ENCODE measurements at places on chromosomes 3 and 15.

GRCh38 chr15:38541026-38541425, 23.6 kb downstream of the RASGRP1 start:
- DNase-seq: no peak

DNA sequence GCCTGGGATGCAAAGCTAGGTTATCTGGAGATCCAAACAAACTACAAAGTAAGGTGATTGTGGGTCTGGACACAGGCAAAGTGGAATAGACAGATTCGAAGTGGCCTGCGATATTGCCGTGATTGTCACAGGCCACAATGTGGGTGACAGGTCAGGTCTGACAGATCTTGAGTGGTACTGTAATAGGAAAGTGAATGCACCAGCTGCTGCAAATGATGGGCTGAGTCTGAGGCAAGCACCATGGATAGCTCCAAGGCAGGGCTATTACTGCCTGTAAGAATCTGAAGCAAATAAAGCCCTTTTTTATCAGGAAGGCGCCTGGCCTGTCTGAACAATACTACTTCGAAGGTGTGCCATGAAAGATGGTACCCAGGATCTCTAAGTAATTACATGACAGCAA, 10.0 kb downstream of the ARMC8 start:
- DNase-seq: peak; percentile 82

DNA sequence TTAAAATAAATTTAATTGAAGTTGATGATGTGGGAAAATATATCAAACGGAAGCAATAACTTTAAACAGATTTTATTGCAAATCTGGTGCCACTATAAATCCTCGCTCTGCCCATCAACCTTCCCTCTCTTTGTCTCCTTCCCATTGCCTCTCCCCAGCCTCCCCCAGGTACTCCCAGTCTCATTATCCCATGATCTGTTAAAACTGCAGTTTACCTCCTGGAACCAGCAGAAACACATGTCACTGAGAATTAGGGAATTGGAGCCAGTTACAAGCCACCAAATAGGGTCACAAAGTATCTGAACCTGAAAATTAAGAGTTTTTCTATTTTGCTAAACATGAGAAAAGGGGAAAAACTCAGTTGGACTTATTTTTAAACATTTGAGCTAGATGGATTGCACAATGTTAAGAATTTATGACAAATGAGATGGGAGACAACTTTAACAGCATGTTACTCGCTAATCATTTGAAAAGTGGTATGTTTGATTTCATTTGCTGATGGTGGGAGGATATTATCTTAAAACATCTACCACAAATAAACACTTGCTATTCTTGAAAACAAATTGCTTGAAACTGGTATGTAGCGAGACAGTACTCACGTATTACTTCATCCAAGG, 2.4 kb downstream of the PLCH1 start:
- no peak for DNase-seq

- DNase-seq: no peak
Measured at GRCh38 chr3:164465172-164465571, 613.1 kb downstream of the SI start.

GRCh38 chr3:168249205-168249549, 153.5 kb upstream of the GOLIM4 start:
- peak; percentile 37 for DNase-seq

- DNase-seq: no peak
Measured at GRCh38 chr3:126517291-126517951, at the start of gene UROC1. UROC1 (minus strand) TSS chr3:126517773; CDS start chr3:126517719, 54 bp downstream.

DNA sequence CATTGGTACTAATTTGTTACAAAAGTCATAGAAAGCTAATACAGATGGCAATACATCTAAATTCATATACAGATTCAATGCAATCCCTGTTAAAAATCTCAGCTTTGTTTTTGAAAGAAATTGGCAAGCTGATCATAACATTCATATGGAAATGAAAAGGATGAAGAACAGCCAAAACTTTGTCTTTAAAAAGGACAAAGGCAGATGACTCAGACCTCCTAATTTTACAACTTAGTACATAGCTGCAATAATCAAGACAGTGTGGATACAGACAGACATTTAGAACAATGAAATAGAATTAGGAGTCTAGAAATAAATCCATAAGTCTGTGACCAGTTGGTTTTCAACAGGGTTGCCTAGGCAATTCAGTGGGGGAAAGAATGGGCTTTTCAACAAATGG, 63.3 kb downstream of the AQP9 start:
- DNase-seq: no peak

- DNase-seq: no peak
Measured at GRCh38 chr3:170753421-170754310, 116.3 kb downstream of the RPL22L1 start.

DNA sequence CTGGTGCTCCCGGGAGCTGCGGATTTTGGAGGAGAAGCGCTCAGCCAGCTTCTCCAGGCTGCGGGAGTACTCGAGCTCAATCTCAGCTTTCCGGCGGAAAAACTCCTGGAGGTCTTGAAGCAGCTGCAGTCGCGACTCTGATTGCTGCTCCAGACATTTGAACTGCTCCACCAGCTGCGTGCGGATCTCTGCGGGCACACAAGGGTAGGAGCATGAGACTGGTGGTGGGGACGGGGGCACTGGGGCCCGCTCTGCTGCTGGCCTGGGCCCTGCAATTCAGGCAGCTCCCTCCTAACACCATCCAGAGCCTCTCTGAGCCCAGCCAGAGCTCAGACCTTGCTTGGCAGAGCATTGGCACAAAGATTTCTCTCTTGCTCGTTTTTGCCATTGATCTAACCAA, 124.7 kb downstream of the SRGAP3 start:
- no peak for DNase-seq

DNA sequence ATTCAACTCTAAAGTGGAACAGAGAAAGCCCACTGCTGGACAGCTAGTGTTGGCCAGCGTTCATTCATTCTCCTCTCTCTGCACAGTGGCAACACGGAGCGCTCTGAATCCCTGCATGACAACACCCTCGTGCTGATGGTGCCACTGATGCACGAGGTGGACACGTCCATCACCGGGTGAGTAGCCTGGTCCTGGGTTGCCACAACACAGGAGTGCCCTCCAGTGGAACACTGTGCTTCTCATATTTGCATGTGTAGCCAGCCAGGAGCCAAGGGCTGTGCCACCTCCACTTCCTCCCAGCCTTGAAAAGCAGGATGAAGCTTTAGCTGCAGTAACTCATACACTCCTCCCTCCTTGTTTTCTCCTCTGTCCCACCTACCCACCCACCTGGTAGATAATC, 120.0 kb upstream of the CTDSPL start:
- DNase-seq: peak; percentile 20

GRCh38 chr3:14634763-14635400, 16.7 kb upstream of the CCDC174 start:
- no peak for DNase-seq

- peak; percentile 53 for DNase-seq
Measured at GRCh38 chr3:24365168-24365567, 129.5 kb downstream of the THRB start.

DNA sequence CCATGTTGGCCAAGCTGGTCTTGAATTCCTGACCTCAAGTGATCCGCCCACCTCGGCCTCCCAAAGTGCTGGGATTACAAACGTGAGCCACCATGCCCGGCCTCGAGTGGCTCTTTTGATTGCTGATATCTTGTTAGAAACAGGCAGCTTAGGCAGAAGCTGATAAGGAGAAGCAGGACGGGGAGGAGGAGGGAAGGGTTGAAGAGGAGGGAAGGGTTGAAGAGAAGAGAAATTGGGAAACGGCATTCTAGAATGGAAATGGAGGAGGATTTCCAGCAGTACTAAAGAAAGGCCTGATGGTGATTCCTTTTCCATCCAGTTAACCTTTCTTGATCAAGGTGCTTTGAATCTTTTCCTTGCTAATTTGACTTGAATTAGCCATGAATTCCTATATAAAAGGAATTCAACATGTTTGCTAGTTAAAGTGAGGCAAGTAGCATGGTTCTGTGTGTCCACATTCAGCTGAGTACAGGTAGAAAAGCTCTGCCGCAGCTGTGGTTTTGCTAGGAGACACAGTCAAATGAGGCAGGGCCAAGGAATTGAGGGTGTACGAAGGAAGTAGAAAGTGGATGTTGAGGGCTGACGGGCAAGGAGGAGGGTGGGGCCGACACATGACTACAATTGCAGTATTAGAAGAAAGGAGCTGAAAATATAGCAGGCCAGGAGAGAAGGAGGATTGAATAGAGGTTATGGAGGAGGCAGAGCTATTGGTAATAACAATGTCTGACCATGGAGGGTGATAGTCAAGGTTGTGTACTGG, 27.2 kb upstream of the ATP1B3 start:
- peak; percentile 92 for DNase-seq

GRCh38 chr15:60804986-60805949, 326.3 kb upstream of the ICE2 start:
- no peak for DNase-seq

DNA sequence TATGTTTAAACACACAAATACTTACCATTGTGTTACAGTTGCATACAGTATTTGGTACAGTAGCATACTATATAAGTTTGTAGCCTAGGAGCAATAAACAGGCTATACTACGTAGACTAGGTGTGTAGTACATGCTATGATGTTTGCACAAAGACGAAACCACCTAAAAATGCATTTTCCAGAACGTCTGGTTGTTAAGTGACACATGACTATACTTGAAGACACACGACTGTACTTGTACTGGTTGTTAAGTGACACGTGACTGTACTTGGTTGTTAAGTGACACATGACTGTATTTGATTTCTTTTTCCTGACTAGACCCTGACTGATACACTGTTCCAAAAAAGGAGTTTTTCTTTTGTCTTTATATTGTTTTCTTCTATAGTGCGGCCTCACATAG, 34.1 kb downstream of the RAB8B start:
- DNase-seq: no peak

- peak; percentile 14 for DNase-seq
Measured at GRCh38 chr3:100108464-100109079, 5.7 kb downstream of the FILIP1L start.

DNA sequence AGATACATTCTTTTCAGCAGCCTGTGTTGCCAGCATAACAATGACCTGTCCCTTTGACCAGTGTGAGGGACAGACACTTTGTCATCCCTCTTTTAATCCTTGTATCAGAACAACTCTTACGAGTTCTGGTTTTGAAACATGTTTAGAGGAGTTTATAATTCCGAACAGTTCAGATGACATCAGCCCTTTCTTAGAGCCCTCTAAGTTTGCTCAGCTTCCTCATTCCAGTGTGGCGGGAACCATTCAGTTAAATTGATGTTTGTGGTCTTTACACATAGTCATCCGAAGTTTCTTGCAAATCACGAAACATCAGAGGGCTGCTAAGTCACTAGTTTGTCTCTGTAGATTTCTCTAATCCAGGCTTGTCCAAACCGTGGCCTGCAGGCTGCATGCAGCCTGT, 102.5 kb downstream of the AKAP13 start:
- DNase-seq: peak; percentile 63

GRCh38 chr15:50162969-50163718, 18.9 kb upstream of the SLC27A2 start:
- no peak for DNase-seq

DNA sequence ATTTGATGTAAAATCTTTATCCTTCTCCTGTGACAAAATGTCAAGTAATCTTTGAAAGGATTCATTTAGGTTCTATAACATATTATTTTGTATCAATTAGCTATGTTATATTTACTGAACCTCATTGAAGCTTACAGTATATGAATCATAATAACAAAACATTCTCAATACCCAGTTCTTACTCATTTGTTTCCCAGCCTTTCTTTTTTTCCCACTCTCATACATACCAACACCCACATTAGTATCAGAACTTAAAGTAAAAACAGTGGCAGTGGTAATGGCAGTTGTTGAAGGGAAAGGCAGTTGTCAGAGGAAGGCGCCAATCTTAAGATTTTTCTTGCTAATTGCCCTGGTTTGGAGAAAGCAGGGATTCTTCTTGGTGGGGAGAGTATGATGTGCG, 33.2 kb upstream of the TRPC1 start:
- DNase-seq: no peak

DNA sequence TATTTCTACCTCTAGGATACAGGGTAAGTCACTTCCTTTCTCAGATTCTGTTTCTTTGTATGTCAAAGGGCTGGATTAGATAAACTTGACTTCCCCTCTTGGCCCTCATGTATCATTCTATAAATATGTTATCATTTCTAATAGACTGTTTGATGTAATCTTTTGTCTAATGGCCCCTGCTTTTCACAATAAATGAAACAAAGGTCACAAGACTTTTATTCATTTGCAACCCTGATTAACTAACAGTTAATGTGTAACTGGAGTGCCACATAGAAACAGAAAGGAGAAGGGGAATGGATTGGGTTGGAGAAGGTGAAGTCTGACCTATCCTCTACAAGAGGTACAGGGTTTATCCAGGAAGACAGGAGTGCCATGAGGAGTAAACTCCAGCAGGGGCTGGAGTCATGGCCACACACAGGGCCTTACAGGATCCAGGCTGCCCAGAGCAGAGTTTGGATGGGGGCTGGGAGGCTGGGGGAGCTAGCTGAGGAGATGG, 8.0 kb upstream of the B3GNT5 start:
- DNase-seq: peak; percentile 22

Measured in OCI-M1 (cell line).